Left lobe of liver (tissue), 2 donors: ENCODE measurements at places on chromosomes 4 and X. TPM values are rescaled to one million over a fixed set of nuclear protein-coding genes. Genes with fewer than 3 reads are reported as not detected.

GRCh38 chrX:31319586-31319985 lies 247.7 kb upstream of the FTHL17 start:
- DNase-seq, result no peak

DNA sequence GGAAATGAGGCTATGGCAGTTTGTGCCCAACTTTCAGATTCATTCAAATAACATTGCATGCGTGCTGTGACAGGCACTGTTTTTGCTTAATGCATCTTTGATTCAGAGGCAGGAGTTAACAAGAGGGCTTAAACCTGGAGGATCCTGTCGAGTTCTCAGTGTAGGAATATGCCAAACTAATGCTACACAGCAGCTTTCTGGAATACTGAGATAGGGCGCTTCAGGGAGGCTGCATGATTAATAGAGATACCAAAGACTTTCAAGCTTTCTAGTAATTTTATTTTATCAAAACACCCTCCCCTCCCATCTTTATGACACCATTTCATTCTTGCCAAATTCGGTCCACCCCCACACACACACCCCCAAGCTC lies 636 bp upstream of the TIMM8A start:
- no peak for DNase-seq

GRCh38 chr4:21885770-21886169 lies 62.8 kb downstream of the KCNIP4 start:
- no peak for DNase-seq

DNA sequence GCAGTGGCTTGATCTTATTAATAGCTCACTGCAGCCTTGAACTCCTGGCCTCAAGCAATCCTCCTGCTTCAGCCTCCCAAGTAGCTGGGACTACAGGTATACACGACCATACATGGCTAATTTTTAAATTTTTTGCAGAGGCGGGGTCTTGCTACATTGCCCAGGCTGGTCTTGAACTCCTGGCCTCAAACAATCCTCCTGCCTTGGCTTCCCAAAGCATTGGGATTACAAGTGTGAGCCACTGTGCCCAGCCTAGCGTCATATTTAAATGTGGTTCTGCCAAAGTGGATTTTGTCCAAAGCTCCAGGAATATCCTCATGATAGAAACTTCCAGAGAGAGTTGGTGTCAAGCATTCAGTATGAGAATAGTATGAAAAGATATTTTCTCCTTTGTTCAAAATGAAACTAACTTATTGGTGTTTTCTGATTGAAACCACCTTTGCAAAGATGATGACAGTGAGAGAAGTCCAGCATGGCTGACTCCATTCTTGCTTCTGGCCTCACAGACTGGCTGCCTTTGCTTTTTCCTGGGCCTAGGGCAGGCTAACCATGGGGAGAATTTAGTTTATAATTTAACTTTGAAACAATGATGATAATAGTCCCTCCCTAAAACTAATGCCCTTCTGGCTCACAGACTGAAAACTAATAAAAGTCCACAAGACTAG lies 129.0 kb downstream of the C4orf51 start:
- no peak for DNase-seq

The TMEM154 gene
- 2.1 TPM for total RNA-seq

The SPON2 gene
- total RNA-seq, result 54.3 TPM
